Skeletal muscle cell (primary cell): ENCODE measurements at places on chromosomes 7 and 10.

DNA sequence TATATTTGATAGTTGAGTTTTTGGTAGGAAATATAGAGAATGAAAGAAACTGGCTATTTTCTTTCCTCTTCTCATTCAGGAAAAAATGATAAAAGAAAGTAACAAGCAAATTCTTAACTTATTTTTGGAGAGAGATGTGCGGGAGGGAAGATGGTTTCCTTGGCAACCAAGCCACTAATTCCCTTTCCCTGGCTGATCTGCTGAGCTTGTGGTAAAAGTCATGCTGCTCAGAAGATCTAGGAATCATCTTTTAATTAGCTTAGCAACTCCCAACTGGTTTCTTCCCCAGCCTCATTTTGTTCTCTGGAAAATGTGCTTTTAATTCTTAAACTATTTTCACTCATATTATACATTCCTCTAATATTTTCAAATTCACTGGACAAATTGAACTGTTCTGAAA is 11.8 kb downstream of the UROS start:
- no peak for DNase-seq

DNA sequence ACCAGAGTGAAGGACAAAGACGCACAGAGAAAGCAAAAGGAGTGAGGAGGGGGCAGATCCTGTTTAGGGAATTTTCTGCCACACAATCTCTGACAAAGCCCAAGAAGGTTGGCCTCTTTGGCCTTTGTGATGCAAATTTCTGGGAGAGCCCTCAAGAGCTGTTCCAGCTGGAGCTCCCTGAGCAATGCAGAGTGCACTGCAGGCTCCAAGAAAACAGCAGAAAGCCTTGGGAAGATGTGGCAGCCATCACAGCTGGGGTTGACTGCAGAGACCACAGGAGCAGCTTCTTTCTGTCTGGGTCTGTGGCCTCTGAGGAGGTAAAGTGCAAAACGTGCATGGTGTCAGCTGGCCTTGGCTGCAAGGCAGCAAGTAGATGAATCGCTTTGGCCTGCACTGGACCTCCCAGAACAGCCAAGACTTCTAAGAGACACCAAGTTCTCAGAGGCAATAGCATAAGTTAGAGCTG is 200.2 kb downstream of the ELMO1 start:
- DNase-seq, result no peak

DNA sequence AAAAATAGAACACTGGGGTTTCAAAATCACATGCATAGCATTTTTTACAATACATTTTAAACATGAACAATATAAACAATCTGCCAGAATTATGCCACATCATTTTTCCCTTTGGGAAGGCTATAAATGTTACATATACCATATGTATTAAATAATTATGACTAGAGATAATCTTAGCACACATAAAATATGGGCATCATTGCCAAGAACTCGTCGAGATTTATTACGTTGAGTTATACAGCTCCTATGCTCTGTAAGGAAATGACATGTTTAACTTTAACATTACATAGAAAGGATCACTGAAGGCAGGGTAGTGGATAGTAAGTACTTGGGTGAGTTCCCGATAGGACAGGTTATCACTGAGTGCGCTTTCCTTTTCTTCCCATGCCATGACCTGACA is 267.8 kb downstream of the PARD3 start:
- no peak for DNase-seq

GRCh38 chr10:133187091-133187905 is 27.3 kb downstream of the KNDC1 start:
- no peak for DNase-seq

DNA sequence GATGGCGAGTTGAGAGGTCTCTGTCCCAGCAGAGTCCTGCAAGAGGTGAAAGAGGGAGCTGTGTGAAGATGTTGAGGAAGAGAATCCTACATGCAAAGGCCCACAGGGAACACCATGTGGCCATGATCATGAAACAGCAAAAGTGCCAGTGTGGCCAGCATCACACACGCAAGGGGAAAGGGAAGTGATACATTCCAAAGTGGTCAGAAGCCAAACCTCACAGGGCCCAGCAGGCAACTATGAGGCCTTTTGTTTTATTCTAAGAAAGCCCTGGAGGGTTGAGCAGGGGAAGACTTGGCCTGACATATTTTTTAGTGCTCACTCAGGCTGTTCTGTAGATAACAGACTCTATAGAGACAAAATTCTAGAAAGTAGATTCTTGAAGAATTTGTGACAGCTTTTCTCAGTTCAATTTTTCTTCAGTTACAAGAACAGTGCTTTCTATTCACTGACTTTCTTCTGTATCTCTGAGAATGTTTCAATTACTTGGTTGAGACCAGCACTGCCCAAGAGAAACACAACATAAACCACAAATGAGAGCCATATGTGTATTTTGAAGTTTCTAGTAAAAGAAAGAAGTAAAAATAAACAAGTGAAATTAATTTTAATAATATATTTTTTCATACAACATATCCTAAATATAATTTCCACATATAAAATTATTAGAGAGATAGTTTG is 82.3 kb downstream of the HTR7 start:
- DNase-seq, result peak; percentile 57

DNA sequence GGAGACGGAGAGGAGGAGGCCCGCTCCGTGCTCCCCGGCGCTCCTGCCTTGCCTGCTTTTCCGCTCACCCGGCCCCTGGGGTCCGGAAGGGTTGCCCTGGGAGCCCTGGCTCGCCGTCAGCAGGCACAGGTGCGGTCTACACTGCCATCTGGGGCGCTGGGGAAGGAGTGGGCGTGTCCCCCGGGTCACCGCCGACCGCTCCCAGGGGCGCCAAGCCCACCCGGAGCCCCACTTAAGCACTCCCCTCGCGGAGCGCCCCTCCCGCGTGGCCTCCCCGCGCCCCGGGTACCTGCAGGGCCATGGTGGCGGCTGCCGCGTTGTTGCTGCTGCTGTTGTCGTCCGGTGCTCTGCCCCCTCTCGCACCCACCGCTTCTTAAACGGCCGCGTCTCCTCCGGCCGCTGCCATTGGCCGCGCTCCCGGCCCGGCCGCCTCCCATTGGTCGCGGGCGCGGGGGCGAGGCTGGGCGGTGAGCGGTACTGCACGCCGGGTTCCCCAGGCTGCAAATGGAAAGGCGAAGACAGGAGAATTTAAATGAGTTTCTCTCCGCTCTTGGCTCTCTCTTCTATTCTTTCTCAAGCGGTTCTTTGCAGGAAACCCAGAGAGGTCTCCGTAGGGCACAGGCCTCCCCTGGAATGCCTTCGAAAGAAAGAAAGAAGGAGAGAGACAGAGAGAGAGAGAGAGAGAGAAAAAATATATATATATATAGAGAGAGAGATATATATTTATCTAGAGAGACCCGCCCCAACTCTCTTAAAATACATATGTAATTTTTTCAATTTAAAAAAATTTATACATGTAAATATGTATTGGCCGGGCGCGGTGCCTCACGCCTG is at the start of gene ACBD7:
TSS of gene ACBD7 (minus strand) at position 349 of the 834 bp plus-strand sequence. CDS start at position 301, 48 bp downstream.
- peak; percentile 29 for DNase-seq

GRCh38 chr10:116113721-116114501 is 159.1 kb downstream of the GFRA1 start:
- peak; percentile 43 for DNase-seq

GRCh38 chr10:11687357-11687771 is 54.8 kb upstream of the ECHDC3 start:
- DNase-seq, result no peak

GRCh38 chr10:121633056-121633455 is 34.8 kb upstream of the FGFR2 start:
- DNase-seq, result no peak

DNA sequence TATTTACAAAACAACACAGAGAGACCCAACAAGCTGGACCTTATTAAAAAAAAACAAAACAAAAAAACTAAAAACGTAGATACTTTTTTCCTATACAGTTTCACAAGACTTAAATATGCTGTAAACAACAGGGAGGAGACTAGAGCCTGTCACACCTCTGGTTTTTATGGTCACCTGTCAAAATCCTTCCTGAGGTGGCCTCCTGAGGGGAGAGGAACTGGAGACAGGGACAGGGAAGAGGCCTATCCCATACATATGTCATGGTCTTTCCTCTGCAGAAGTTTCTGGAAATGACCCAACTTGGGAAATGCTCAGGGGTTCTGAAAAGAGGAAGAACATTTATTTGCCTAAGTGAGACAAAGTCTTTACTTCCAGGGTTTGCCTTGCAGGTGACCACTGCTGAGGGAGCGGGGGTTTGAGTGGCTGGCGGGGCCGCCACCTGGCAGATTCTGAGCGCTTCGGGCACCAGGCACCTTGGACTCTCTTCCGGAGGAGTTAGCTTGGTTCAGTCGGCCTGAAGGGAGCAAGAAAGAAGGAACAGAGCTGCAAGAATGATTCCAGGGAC is 18.3 kb downstream of the CPA1 start:
- DNase-seq, result no peak

GRCh38 chr10:132175907-132176581 is 10.7 kb upstream of the DPYSL4 start:
- no peak for DNase-seq

GRCh38 chr10:69515699-69516259 is 57.4 kb downstream of the NEUROG3 start:
- DNase-seq, result peak; percentile 9

DNA sequence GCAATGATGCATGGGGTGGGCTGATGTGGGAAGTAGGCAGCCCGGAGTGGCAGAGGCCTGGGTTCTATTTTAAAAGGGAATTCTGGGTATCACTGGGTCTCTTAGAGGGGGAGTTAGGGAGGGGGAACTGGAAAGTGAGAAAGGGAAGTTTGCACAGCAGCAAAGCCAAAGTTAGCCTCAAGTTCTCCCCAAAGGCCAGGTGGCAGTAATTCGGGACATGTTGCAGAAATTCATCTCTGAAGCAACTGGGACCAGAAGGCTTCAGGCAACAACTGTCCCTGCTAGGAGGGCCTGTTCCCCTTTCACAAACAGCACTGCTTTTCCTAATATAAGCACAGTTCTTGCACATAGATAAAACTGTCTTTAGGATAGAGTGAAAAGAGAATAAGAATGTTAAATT is 67.4 kb downstream of the NOD1 start:
- no peak for DNase-seq

DNA sequence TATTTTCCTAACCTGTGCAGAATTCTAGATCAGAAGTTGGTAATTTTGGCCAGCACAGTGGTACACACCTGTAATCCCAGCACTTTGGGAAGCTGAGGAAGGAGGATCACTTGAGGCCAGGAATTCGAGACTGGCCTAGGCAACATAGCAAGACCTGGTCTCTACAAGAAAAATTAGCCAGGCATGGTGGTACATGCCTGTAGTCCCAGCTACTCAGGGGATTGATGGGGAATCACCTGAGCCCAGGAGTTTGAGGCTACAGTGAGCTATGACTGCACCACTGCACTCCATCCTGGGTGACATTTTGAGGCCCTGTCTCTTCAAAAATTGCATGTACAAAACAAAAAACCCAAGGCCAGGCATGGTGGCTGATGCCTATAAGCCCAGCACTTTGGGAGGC is 8.6 kb downstream of the PGAM1 start:
- DNase-seq, result no peak

DNA sequence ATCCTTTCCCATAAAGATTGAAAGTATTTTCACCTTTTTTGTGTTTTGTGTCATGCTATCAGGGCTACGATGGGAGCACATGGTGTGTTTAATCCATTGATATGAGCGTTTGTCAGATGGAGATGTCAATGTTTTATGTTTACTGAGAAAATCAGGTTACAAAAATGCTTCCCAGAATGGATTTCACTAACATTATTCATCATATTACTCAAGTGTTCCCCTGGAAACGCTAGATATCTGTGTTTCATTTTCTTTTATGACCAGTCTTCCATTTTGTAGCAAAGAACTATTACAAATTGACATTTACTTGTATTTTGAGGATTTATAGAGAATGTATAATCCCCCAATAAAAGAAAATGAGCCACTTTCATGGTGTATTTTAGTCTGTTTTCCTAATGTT is 293.5 kb upstream of the AKR1E2 start:
- peak; percentile 66 for DNase-seq

DNA sequence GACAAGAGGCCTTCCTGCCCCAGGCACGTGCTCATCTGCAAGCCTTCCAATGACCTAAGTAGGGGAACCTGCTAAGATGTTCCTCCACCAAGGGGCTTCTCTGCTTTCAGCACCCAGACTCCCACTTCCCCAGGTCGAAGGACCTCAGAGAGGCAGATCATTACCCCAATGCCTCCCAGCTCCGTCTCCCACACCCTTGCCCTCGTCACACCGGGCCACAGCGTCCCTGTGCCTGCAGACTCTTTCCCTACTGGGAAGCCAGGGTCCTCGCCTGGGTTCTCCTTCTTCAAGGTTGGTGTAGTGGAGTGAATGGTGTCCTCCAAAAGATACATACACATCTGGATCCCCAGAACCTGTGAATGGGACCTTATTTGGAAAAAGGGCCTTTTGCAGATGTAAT is 151.9 kb downstream of the UBE2H start:
- DNase-seq, result no peak

DNA sequence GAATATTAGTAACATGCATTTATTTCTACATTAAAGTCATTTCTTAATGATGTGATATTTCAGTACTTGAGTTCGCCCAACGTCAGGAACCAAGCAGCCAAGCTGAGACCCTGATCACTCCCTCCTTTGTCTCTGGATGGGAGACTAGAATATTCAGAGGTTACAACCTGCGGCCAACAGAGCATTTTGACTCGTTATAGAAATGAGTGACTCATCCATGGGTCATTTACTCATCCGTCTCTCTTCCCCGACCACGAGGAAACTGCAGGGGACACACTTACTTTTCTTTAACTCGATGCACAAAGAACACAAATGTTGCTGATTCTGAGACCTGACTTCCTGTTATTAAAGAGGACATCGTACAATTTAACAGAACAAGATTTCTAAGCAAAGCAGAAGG is 343.3 kb downstream of the FRMD4A start:
- peak; percentile 85 for DNase-seq

DNA sequence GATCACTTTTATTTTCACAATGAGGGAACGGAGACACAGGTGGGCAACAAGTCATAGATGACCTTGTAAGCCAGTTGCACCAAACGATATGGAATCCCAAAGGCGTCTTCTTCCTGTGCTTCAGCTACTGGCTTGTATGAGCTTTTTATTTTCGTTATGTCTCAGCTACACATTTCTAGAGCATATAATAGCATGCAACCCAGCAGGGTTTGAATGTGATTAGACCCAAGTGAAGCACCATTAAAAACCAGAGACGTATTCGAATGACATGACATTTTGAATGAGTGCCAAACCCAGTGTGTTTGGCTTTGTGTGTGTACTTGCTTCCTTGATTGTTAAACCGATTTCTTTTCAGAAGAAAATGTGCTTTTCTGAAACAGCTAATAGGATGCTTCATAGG is 963.2 kb upstream of the CELF2 start:
- no peak for DNase-seq

DNA sequence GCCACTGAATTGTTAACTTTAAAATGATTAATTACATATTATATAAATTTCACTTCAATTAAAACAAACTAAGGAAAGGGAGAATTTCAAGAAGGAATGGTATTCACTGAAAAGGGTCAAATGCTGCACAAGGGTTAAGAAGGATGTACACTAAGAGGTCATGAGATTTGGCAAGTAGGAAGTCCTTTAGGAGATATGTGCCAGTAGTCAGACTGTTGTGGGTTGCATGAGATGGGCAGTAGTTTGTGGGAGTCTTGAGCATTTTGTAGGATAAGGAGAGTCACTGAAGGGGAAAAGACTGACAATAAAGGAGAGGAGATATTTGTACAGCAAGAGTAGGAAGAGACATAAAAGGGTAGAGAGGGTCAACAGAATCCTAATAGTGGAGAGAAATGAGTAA is 12.4 kb upstream of the PTPN12 start:
- DNase-seq, result no peak
